Lower lobe of right lung (tissue), 2 donors: ENCODE measurements at places on chromosomes 3 and 15.

DNA sequence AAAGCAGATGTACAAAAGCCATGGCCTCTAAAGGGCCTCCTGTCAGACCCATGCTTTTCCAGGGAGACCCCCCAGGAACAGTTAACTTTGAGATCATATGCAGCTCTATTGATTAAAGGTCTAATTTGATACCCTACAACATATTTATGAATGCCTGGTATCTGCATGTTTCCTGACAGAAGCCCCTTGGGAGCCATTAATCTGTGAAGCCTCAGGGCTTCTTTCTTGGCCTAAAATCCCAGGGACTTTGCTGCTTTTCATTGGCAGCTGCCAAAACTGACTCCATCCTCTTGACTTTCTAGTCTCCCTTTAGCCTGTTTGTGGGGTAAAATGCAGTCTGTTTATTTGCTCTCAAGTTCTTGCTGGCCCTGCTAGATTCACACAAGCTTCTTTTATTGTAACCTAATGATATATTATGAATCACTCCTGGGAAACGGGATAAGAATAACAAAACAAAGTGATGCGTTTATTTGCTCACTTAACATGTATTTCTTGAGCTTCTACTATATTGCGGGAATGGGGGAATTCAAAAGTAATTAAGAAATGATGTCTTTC, 257.0 kb downstream of the LSAMP start:
- DNase-seq, result no peak

- DNase-seq, result no peak
Measured at GRCh38 chr15:58303236-58303635, 128.6 kb upstream of the LIPC start.

DNA sequence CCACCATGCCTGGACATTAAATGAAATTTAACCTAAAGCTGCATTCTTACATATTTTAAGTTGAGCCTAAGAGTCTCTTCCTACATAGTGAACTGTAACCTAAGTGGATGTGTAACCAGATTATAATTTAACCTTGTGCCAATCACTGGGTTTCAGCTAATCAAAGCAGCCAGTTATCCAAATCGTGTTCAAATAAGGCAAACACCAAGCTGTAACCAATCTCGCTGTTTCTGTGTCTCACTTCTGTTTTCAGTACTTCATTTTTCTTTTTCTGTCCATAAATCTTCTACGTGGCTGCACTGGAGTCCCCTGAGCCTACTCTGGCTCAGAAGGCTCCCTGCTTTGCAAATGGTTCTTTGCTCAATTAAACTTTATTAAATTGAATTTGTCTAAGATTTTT, 186.1 kb upstream of the CNTN6 start:
- DNase-seq, result no peak

GRCh38 chr3:4950948-4951347, 28.3 kb upstream of the BHLHE40 start:
- no peak for DNase-seq

GRCh38 chr3:46936733-46937250, 39.8 kb downstream of the CCDC12 start:
- peak; percentile 24 for DNase-seq

DNA sequence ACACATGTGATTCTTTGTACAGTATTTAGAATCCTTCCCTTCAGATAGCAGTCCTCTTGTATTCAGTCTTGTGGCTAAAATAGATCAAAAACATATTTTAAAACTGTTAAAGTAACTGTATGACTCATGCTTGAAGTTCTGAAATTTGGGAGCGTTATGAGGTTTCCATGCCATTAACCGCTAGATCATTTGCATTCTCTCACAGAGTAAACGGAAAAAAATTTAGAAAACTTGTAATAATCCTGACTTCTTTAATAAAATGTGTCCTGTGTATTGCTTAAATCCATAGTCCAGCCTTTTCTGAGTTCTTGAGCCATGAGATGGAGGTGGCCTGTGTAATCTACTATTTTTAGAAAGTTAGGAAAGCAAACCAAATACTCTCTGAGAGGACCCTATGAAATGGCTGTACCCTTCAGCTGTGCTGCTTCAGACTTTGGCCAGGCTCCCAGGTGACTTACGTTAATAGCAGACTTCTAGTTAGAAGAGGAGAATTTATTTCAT, 33.8 kb downstream of the MBNL1 start:
- peak; percentile 70 for DNase-seq

DNA sequence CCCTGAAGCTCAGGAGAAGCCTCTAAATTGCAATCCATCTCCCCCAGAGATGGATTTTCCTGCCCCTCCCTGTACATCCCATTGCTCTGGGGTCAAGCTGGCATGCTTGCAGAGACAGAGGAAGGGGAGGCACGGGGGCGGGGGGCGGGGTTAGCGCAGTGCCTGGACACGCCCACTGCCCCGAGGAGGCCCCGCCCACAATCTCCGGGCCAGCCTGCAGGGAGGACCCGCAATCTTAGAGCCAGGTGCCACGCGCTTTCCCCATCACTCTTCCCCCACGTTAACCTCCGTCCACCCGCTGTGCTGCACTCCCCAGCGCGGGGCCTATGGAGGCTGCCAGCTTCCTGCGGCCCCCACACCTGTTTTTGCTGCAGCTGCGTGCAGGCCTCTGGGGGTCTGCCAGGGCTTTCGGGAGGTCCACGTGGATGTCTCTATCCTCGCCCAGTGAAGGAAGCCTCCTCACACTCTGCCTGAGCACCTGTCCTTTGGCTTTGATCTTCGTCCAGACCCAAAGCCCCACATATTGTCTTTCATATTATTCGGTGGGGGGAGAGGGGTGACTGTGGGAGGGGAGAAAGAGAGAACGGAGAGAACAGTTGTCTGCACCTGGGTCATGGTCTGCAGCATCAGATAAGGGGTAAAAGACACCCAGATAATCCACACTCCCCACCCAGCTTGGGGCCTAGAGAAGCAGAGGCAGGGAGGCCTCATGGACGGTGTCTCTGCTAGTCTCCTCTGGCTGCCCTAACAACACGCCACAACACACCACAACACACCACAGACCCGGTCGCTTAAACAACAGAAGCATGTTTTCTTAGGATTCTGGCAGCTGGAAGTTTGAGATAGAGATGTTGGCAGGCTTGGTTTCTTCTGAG, 118.0 kb upstream of the MEF2A start:
- DNase-seq, result no peak

DNA sequence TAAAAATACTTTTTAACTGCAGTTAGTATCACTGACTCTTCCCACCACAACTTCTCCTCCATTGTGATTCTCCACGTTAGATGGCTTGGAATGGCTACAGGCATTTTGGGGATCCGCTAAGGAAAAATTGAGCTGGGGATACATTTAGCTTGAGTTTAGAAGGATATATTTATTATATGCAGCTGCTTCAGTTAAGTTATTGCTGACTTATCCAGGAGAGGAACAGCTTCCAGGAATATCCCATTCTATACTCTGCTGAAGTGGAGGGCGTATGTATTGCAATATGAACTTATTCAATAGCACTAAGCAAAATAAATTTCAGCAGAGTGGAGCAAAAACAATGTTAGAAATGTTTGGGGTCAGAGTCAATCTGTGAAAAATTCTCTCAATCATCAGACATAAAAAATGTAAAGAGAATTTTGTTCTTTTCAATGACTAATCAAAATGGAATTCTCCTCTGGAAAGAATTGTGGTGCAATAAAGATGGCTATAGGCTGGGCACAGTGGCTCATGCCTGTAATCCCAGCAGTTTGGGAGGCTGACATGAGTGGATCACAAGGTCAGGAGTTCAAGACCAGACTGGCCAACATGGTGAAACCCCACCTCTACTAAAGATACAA, 84.7 kb downstream of the NCEH1 start:
- DNase-seq, result no peak

GRCh38 chr3:139296141-139296718, 47.6 kb upstream of the MRPS22 start:
- DNase-seq, result no peak

DNA sequence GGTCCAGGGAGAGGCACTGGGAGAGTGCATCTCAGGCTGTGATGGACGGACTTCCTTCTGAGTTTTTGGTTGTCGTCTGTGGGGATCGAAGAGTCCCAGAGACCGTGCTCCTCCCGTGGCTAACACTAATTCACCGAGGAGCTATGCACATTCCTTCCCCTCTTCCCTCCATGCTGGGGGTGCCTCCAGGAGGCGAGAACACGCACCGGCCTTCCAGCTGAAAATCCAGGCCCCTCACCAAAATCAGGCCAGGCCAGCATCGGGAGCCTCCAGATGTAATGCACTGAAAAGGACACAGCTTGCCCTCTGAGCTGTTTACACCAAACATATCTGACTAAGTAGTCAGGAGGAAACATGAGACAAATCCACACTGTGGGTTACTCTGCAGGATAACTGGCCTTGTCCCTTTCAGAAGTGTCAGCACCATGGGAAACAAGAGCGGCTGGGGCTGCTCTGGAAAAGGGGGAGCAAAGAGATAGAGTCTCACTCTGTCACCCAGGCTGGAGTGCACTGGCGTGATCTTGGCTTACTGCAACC, 5.5 kb downstream of the RNU5B-1 start:
- peak; percentile 9 for DNase-seq

DNA sequence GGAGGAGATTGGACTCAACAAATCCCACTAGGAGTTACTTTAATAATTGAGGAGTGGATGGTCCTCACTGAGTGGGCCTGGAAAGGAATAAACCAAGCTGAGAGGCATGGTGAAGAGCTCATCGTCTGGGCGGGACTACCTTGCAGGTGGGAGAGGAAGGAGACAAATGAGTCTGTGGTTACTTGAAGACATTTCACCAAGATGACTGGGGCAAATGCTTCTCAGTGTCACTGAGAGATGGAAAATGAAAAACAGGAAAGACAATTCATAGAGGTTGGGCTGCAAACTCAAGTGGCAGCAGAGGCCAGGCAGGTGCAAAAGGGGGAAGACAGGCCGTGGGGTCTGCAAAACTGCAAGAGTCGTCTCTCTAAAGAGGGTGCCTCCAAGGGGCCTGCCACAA, 1.5 kb upstream of the ARHGAP31 start:
- DNase-seq, result no peak

DNA sequence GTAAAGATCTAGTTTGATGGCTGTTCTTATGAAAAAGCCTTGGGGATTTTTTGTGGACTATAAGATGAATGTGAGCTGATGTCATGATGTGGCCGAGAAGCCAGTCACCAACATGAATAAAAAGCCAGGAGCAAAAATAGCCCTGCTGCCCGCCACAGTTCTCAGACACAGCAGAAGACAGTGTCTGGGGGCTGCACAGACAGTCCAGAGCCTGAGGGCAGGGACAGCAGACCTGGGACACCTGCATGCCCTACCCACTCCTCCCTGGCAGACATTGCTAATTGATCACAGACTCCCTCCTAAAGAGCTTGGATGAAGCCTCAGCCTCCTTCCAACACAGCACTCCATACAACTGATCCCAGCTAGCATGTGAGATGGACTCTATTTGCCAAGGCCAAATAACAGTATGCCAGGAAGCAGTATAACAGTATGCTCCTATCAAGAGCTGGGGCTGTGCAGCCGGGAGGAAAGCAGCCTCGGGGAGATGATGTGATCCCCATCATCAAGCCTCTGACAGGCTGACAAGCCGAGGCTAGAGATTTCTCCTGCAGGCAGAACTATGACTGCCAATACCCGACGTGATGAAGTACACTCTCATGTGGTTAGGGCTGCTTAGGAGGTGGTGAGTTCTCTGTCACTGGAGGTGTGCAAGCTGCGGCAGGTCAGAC, 105.4 kb upstream of the RPL32 start:
- DNase-seq, result no peak

DNA sequence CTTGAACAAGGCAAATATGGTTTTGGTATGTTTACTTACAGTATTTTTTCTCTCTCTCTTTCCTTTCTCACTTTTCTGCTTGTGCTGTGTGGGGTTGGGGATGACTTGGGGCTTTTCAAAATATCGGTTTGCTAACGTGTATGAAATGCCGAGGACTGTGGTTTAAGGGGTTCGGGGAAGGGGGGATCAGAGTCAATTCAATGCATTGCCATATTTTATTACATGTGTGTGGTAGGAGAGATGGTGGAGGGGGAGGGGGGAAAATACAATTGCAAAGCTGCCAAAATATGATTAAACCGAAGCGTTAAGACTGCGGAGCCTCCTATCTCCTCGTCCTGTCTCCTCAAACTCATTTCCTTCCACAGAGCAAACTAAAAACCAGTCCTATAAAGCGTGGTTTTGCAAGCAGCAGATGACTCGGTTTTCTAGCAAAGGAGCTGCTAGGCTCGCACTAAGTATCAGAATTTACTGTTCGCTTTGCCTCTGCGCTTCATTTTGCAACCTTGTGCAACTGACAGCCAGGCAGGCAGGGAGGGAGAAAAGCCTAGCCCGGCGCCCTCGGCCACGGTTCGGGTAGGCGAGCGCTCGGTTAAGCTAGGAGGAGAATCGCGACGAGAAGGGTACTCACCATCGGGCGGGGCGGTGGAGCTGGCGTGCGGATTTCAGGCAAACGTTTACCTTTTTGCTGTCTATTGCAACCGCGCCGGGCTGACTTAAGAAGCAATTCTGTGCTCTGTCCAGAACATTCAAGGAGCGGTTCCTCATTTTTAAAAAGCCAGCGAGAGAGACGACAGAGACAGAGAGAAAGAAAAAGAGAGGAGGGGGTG, 4.0 kb upstream of the NR2F2 start:
- DNase-seq, result peak; percentile 54

DNA sequence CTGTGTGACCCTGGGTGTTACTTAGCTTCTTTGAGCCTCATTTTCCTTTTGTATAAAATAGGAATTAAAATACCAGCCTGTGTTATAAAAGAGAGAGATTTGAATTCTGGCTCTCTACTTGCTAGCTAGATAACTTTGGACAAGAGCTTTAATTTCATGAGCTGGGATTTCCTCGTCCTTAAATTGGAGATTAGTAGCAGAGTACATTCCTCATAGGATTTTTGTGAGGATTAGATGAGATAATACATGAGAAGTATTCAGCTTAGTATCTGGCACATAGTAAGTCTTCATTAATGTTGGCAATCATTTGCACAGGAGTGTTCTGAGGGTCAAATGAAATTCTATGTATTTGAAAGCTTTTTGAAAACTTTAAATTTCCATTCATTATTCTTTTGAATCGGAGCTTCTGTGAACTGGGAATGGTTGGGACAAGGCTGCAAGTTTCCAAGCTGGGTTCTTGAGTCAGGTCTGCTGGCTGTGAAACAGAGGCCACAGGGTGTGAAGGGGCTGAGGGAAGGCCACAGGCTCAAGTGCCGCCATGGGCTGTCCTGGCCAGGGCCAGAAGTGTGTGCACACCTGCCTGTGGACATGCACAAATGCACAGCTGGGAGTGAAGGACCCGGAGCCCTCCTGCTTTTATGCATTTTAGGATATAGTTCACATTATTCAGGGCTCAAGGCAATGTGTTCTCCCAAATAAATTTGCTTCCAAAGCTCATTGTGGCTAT, 17.2 kb downstream of the ALPK3 start:
- no peak for DNase-seq

DNA sequence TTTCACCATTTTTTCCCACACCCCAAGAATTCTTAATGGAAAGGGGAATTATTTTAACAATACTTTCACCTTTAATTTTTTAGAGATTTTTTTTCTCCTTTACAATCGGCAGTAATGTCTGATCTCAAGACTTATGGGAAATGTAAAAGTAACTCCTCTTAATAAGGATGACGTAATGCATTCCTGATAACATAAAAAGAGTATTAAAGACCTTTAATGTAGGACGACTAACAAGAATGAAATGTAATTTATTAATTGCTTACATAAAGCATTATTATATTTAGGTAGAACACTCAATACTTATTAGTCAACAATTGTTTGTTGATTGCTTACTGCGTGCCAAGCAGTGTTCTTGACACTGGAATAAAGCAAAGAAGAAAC, 416.8 kb upstream of the NAALADL2 start:
- DNase-seq, result no peak

GRCh38 chr3:107562969-107563529, 40.3 kb downstream of the BBX start:
- no peak for DNase-seq
